ENCODE measurements at places on chromosomes 2 and 18.
A peak's percentile ranks its signal among the peaks of the same experiment; 100 is the strongest.

- no peak for DNase-seq
Observed at GRCh38 chr2:57876313-57876712, 170.3 kb upstream of the VRK2 start.

DNA sequence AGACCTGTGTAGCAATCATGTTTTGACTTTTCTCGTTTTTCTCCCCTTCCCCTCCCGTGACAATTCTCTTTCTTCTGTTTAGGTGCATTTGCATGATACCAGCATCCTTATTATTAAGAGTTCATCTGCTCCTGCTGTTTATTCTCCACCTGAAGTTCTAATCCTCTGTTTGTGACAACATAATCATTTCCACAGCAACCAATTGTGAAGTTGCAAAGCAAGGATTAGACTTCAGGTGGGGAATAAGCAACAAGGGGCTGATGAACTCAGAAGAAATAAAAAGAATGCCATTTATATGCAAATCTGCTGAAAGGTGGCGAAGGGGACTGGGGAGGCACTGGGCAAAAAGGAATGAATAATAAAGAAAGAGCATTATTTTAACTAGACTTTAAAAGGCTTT is 124.8 kb upstream of the LINC00305 start:
- DNase-seq, result no peak

GRCh38 chr2:18837240-18837639 is 247.9 kb upstream of the NT5C1B start:
- DNase-seq, result no peak

DNA sequence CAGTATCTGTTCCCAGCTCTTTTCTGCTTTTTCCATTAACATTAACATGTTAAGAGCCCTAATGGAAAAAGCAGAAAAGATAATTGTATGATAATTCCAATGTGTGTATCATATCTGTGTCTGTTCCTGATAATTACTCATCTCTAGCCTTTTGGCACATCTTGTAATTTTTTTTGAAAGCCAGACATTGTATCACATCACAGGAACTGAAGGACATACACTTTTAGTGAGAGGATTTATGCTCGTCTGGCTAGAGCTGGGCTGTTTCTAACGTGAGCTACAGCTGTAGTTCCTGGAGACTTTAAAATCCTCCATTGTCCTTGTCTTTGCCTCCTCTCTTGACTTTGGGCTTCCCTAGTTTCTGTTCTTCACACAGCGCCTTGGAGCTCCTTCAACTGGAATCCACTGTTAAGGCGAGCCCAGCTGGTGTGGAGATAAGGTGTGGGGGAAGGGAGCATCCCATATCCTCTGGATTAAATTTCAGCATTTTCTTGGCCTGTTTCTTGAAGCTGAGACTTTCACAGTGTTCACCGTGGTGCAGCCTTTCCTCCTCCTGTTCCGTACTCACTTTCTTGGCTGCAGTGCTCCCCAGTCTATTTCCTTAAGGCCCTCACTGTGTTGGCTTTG is 211.5 kb downstream of the GALR1 start:
- DNase-seq, result no peak

DNA sequence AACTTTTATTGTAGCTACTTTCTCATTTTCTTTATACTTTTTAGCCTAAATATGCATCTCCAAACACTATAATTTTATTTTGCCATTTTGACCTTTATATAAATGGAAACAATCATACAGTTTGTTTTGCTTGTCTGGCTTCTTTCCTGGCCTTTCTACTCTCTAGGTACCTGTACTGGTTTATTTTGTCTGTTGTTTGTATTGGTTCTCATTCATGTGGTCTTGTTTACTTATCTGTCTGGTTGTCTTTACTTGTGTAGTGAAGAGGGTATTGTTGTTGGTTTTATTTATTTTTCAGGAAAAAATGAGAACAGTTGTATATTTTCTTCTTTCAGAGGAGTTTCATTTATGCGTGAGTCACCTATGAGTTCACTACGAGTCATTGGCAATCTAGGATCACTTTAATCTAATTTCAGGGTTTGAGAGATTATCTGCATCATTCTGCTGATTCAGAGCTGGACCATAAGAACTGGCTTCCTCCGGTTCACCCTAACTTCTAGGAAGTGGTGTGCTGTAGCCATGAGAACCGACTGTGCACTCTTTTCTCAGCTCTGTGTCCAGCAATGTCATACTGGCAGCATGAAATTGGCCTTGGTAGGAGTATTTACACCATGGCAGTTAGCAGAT is 33.1 kb upstream of the HDAC4 start:
- DNase-seq, result no peak

GRCh38 chr2:8380026-8380425 is 301.8 kb upstream of the ID2 start:
- DNase-seq, result no peak

DNA sequence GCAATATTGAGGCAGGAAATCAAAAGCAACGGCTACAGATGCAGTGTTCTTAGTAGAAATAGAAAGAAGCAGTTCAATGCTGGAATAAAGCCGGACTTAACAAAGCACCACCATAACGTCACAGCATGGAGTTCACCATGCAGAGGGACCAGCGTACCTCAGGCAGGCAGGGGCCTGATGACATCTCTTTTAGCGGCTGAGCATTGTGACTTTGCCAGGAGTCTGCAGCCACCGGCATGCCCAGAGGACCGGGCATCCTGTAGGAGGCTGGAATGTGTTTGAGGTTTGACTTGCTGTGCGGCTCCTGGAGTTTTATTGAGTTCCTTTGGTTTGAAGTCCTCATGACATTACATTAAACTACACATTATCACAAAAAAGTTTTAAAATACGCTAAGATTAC is 139.8 kb downstream of the UXS1 start:
- no peak for DNase-seq

DNA sequence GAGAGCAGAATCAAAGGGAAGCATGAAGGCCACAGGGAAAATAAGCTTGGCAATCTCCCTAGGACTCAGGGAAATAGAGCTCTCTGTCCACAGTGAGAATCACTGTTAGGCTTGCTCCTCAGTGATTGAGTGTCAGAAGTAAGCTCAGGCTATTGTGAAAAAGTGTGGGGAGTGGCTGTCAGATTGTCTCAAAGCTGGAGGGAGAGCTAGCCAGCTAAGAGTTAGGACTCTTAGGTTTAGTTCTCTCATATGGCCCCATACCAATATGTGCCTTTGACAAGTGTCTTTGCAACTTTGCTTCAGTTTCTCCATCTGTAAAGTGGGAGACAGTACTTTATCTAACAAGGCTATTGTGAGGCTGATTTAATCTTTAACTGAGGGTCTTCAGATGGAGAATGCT is 17.2 kb downstream of the EIF4E2 start:
- no peak for DNase-seq

DNA sequence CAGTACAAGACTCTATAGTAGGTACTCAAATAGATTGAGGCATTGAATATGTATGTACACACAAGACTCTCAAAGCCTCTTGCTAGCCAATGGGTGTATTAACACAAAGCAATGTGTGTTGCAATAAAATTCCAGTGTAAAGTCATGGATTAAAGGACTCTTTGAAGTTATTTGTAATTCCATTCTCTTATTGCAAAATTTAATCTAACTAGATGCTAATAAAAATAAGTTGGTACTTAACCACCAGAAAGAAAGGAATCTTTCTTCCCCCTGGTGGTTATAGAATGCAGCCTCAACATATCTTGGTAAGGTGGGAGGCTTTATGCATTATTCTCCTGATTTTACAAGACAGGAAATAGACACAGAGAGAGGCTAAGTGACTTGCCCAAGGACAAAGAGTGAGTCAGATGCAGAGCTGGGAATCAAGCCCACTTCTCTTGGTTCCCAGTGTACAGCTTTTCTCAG is 18.0 kb downstream of the LRP1B start:
- DNase-seq, result no peak

DNA sequence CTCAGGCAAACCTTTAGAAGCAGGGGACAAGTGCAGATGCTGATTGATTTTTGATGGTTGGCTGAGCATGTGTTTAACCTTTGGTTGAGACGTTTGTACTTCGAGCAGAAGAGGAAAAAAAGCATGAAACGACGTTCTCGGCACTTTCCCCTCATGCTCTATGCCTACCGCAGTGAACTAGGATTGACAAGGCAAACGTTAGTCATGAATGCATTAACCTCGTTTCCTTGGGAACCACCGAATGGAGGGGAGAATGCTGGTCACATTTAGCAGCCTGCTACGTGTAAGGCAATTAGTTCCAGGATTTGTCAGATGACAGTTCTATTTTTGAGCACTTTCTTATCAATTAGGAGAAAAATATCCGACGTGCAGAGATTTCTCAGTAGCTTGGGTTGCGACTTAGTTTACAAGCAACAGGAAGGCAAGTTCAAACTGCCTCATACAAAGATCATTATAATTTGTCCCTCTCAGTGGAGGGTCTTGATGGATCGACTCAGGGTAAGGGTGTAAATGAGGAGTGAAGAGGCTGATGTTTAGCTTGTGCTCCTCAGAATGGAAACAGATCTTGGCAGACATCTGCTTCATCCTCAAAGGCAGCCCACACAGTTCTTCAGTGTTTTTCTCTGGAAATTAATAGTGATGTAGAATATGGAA is 47.4 kb upstream of the GPR45 start:
- DNase-seq, result peak; percentile 22

DNA sequence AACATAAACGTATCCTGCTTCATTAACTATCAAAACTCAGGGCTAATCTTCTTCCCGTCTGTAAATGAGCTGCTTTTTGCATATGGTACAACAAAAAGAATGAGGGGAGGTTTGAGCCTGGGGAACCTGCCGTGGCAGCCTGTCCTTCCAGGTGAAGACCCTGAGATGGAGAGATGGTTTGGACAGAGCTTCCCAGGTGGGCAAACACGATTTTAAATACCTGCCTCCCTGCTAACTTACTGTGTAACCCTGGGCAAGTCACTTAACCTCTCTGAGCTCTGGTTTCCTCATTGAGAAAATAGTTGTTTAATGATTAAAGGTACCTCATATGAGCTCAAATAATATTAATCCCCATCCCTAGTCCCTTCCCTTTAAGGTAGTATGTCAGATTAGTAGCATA is 9.0 kb downstream of the EMX1 start:
- DNase-seq, result no peak

DNA sequence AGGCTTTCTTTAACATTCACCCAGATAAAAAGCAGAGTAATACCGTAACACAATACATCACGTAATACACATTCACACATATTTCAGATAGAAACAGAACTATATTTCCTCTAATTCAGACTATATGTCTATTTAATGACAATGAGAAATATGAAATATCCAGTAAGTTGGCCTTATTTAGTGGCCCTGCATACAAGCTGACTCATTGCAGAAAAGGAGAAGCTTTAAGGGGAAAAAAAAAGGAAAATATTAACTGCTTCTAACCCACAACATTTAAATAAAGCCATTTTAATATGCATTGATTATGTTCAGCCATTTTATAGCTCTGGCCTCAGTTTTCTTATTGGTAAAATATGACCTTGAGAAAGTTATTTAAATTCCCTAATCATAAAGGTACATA is 94.8 kb downstream of the PPP1R1C start:
- DNase-seq, result no peak

DNA sequence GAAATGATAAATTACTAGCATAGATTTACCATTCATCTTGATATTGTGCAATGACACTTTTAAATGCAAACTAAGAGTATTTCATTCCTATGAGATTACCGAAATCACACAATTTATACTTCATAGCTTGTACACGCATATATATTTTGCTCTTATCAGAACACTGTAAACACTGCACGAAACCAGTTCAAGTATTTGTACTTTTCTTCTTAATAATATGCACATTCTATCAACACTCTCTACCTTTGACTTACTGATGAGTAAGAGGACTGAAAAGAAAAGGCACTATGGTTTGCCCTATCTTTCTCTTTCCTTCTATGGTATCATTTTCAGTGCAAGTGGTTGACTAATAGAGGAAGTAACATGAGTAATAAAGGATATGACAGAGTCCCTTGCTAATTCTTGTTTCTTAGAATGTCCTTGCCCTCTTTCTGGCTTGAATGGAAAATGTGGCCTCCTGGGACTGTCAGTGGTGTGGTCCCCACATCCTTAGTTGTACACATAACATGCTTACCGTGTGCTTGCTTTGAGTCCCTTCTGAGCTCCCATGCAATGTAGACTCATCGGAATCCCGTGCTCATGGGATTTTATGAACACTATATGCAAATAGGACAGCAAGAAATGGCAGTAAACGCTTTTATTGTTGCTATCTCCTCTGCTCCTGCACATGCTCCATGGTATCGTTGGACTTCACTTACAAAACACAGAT is 363.5 kb upstream of the TNP1 start:
- DNase-seq, result no peak

DNA sequence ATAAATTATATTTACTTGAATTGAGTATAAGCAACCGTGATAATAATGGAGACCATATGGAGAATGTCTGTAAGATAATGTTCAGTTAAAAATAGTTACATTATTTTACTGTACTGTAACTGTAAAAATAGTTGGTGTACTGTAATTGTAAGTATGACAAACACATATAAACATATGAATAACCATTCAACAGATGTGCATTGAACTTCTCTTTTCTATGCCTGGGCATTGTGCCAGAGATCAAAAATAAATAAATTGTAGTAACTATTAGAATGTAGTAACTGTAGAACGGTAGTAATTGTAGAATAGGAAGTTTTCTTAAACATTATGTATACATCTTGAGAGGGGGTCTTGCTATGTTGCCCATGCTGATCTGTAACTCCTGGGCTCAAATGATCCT is 287.4 kb upstream of the EPAS1 start:
- DNase-seq, result no peak

- no peak for DNase-seq
Observed at GRCh38 chr2:215612786-215613185, 176.9 kb upstream of the FN1 start.

DNA sequence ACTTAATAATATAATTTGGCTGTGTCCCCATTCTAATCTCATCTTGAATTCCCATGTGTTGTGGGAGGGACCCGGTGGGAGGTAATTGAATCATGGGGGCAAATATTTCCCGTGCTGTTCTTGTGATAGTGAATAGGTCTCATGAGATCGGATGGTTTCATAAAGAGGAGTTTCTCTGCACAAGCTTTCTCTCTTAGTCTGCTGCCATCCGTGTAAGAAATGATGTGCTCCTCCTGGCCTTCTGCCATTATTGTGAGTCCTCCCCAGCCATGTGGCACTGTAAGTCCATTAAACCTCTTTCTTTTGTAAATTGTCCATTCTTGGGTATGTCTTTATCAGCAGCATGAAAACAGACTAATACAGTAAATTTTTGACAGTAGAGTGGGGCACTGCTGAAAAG is 102.5 kb upstream of the LTBP1 start:
- no peak for DNase-seq

GRCh38 chr2:226488034-226488433 is 311.6 kb downstream of the IRS1 start:
- no peak for DNase-seq

DNA sequence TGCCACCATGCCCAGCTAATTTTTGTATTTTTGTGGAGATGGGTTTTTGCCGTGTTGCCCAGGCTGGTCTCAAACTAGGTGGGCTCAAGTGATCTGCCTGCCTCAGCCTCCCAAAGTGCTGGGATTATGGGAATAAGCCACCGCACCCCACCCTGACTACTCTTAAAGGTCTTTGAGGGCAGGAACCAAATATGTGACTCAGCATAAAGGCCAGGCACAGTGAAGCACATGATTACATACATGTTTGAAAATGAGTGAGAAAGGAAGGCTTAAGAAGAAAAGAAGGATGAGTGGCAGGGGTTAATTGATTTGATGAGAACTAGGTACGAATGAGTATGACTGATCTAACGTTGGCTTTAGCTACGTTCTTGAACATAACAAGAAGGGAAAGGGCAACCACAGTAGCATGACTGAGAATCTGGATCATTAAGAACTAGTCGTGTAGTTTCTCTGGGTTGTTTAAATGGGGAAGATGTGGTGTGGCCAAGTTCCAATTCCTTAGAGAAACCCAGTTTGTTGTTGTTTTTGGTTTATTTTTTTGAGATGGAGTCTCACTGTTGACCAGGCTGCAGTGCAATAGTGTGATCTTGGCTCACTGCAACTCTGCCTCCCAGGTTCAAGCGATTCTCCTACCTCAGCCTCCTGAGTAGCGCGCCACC is 6.8 kb downstream of the RESP18 start:
- no peak for DNase-seq
